ENCODE measurements at places on chromosomes 7 and 10.

DNA sequence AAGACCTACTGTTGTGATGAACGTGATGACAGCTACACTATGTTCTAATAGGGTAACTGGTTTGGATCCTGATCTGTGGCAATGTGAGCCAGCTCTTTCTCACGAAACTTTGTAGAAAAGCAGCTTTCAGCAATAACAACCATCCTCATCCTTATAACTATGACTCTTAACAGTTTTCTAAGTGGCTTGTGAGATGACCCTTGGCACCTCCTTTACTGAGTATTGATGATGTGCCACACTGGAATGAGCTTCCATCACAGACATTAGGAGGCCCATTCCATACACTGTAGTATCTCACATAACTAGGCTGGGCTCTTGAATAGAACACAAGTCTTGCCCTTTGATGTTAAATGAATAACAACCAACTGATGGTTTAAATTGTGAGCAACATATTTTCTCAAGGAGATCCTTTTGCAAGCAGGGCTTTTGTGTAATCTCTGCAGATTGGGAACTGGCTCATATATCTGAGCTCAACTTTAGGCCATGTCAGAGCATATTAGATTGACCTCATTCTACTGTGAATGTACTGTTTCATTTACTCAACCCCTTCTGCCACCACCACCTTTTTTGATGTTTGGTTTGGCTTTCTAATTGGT is 46.4 kb downstream of the MYPN start:
- DNase-seq: no peak

- no peak for DNase-seq
Observed at GRCh38 chr7:158278745-158279320, 308.8 kb downstream of the PTPRN2 start.

DNA sequence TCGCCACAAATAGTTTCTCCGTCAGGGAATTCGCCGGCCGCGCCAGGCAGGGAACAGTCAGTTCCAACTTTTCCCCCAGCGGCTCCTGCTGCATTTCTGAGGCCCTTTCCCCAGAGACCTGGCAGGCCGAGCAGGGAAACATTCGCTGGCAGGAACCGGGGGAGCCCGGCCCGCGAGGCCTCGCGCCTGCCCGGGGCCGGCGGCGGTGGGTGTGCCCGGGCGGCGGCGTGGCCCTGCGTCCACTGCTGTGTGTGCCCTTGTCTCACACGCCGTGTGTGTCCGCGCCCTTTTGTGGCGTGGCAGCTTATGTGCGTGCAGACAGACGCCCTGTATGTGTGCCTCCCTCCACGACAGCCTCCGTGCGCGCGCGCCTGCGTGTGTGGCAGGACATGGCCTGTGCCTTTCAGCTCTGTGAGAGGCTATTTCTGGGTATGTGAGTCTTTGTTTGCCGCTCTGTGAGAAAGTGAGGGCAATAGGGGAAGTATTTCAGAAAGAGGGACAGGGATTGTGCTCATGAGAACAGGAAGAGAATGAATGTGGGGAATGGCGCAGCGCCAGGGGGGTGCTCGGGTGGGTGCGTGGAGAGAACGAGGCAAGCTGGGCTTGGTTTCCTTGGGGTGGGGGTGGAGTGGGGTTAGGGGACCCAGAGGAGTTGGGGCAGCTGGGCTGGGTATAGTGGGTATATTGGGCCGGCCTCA is 689 bp upstream of the SMARCD3 start:
- no peak for DNase-seq

DNA sequence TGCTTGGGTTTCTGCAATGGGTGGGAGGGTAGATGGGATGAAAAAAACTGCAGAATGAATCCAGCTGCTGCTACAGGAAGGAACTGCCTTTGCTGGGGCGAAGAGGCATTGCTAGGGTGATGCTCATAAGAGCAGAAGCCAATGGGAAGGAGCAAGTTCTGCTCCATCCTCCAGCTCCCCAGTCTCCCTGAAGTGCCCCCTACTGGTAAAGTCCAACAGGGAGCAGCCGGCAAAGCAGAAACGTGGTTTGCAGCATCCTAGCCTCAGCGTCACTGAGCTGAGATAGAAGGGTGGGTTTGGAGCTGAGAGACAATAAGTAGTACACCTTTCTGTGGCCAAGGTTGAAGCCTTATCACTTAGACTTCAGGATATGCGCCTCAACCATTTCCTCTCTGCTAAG is 220.5 kb downstream of the CCSER2 start:
- DNase-seq: peak; percentile 30

- DNase-seq: no peak
Observed at GRCh38 chr7:17584822-17585221, 286.4 kb downstream of the AHR start.

Measured in NCI-H146 (cell line).